ENCODE measurements at places on chromosomes 2 and 18.

DNA sequence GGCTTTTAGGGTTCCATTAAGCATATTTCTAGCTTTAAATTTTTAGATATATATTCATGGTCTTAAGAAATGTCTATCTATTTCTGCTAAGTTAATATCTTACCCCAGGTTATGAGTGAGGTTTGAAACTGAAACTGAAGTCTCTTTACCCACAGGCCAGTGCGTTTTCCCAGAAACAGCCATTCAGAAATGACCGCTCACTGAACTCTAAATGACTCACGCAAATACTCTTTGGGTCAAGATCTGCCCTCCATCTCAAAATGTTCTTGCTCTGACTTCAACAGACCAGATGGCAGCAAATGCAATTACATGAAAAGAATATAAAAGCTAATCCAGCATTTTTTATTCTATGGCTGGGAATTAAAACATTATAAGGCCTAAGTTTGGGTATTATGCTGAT lies 315.2 kb downstream of the TDRD15 start:
- no peak for DNase-seq

- no peak for DNase-seq
Observed at GRCh38 chr2:215728504-215729065, 284.8 kb downstream of the MREG start.

- DNase-seq = peak; percentile 39
Observed at GRCh38 chr2:200306196-200306930, at the start of gene SPATS2L. SPATS2L (plus strand) TSS chr2:200306693; CDS start chr2:200389245, 82,552 bp downstream.

GRCh38 chr2:144190908-144191605 lies 328.9 kb downstream of the ZEB2 start:
- no peak for DNase-seq

GRCh38 chr2:231321021-231321420 lies 74.5 kb upstream of the B3GNT7 start:
- DNase-seq = no peak

- no peak for DNase-seq
Observed at GRCh38 chr2:200188876-200189275, 117.6 kb upstream of the SPATS2L start.

DNA sequence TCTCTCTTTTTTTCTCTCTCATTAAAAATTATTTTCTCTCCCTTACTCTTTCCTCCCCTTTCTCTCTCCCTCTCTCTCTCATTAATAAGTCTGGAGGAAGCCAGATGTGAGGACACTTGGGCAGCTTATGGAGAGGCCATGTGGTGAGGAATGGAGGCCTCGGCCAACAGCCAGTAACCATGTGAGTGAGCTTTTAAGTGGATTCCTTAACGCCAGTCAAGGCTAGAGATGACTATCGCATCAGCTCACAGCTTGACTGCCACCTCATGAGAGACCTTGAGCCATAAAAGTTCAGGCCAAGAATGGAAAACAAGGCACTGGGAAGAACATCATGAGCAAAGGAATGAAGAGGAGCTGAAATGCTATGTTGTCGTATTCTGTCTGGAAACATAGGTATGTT lies 39.1 kb downstream of the ETAA1 start:
- DNase-seq = no peak

DNA sequence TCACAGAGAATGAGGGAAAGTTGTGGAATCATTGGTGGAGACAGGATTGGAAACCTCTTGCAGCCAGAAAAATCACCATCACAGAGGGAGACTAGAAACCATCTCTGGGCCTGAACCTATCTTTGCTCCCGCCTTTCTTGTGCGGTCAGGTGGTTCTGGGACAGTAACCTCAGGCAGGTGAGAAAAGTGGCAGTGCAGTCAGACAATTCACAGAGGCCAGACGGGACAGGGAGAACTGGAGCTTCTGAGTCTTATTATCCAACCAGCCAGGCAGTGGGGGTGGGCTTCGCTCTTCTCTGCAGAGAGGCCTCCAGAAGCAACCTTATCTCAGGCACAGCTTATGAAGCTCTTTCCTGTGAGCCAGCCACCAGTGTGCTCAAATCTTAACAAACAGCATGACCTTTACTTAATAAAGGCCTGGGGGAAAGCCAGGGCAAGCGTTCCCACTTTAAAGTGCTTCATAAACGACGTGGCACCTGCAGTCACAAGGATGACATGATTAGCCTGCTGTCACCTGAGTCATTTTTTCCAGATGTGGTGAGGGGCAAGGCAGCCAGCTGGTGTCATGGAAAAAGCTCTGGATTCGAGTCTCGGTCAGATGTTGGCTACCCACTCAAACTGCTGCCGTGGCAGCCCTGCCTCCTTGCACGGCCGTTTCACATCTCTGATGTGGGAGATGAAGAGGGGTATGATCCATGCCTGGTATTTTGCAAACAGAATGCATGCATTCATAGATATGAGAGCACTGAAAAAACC lies 109.7 kb downstream of the B3GNT2 start:
- no peak for DNase-seq

- DNase-seq = no peak
Observed at GRCh38 chr2:144631636-144632035, 111.7 kb upstream of the ZEB2 start.

DNA sequence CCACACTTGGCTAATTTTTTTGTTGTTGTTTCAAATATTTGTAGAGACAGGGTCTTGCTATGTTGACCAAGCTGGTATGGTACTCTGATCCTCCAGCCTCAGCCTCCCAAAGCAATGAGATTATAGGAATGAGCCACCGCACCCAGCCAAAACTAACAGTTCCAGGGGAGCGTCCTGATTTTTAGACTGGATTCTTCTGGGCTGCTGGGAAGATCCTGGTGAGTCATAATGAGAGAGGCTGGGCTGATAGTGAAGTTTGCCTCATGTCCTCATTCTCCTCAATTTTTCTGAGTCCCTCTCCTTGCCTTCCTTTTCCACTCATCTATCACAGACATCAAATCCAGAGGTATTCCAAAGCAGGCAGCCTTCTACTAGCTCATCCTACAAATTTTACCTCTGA lies 81.3 kb downstream of the VSNL1 start:
- no peak for DNase-seq

DNA sequence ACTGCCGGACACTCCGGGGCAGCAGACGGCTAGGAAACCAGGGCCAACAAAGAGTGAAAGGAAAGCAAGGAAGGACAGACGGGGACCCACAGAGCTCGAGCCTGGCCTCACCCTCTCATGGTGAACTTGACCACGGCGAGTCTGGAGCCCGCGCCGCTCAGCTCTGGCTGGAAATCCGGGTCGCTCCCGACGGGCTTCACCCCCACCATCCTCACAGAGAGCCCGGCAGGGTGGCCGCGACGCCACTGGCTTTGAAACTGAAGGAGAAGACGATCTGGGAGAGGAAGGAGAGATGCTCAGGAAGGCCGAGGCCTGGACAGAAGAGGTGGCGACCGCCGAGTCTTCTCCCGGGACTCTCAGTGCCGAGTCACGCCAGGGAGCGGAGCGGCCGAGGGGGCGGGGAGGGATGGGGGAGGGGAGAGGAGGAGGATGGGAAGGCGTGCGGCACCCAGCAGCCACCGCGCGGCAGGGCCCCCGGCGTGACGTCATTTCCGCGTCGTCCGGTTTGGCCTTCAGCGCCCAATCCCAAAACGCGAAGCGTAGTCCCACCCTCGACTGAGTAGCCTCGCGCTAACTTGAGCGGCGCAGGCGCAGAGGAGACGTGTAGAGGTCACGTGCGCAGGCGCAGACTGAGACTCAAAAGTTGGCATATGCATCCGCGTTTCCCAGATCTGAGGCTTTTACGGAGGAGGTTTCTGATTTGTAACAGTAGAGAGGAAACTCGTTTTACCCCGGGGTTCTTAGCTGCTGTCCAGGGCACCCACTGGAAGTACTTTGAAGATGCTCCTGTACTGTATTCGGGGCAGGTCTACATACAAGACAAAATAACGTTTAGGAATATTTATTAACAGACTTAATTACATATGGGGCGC lies at the start of gene TXNL1:
TSS of gene TXNL1 (minus strand) at position 361 of the 872 bp plus-strand sequence. CDS start at position 209, 152 bp downstream.
- DNase-seq = peak; percentile 96

- DNase-seq = no peak
Observed at GRCh38 chr2:82790206-82791021, 1668.7 kb downstream of the SUCLG1 start.

GRCh38 chr18:11672846-11673454 lies 16.1 kb upstream of the GNAL start:
- no peak for DNase-seq

- no peak for DNase-seq
Observed at GRCh38 chr2:99910902-99911301, 231.5 kb downstream of the AFF3 start.

DNA sequence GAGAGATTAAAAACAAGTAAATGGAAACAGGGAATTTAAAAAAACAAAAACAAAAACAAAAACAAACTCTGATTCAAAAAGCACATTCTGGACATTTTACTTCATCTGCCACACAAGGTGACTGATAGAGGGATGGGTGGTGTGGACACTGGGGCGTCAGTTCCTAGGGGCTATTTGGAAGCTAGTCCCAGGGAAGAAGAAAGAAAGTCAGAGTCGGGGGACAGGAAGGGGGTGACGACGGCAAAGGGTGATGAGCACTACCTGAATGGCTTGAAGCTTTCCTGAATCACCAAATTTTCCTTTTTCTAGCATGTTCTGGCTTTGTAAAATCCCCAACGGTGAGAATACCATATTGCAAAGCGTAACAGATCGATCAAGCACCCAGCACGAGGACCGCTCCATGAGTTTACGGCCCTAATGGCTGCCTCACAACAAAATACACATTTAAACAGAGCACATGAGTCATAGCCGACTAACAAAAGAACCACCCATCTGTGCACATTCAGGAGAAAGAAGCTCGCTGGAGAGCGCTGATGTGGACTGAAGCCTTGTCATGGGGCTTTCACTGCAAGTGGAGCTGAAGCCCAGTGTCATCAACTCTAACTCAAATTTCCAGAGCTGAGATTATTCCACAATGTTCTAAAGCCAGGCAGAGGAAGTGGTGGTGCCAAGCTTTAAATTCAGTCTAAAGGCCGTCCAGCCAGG lies 178.9 kb downstream of the LNPK start:
- DNase-seq = no peak

- peak; percentile 81 for DNase-seq
Observed at GRCh38 chr18:6633310-6633709, 96.2 kb upstream of the ARHGAP28 start.

- DNase-seq = peak; percentile 32
Observed at GRCh38 chr2:27191070-27191829, 20.6 kb upstream of the ATRAID start.

DNA sequence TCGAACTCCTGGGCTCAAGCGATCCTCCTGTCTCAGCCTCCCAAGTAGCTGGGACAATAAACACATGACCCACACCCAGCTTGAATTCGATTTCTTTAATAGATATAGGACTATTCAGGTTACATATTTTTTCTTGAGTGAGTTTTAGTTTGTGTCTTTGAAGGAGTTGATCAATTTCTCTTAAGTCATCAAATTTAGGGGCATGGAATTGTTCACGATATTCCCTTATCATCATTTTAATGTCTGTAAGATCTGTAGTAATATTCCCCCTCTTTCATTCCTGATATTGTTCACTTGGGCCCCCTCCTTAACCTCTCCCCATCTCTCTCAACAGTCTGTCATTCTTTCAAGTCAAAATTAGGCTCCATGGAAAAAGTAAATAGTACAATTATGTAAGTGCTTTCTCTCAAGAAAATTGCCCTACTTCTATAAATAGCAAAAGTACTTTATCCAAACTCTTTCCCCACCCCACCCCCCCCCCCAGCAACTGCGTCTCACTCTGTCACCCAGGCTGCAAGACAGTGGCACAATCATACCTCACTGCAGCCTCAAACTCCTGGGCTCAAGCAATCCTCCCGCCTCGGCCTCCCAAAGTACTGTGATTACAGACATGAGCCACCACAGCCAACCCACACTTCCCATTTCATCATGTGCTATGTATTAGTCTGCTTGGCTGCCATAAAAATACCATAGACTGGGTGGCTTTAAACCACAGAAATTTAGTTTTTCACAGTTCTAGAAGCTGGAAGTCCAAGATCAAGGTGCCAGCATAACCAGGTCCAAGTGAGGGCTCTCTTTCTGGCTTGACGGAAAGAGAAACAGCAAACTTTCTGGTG lies 20.1 kb downstream of the WDR33 start:
- DNase-seq = no peak

- DNase-seq = peak; percentile 32
Observed at GRCh38 chr2:12931186-12931844, 214.6 kb downstream of the TRIB2 start.

DNA sequence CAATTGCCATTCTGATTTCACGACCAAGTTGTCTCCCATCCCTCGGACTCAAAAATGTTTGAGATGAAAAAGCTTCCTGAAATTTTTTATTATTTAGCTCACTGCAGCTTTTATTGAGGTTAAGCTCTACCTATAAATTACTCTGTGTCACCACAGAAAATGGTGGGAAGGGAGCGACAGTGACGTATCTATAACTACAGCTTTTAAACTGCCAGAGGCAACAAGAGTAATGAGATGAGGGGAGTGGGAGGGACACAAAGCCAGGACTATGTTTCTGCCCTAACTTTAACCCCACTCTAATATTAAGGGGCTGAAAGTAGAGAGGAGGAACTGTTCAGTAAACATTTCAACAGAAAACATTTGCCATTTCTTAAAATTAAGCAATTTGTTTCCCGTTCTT lies 37.4 kb downstream of the SMAD2 start:
- no peak for DNase-seq

GRCh38 chr2:3430172-3430571 lies 50.7 kb downstream of the TRAPPC12 start:
- no peak for DNase-seq

- DNase-seq = no peak
Observed at GRCh38 chr18:43312891-43313290, 35.6 kb upstream of the SYT4 start.

GRCh38 chr2:59314031-59314766 lies 1073.1 kb upstream of the FANCL start:
- no peak for DNase-seq

DNA sequence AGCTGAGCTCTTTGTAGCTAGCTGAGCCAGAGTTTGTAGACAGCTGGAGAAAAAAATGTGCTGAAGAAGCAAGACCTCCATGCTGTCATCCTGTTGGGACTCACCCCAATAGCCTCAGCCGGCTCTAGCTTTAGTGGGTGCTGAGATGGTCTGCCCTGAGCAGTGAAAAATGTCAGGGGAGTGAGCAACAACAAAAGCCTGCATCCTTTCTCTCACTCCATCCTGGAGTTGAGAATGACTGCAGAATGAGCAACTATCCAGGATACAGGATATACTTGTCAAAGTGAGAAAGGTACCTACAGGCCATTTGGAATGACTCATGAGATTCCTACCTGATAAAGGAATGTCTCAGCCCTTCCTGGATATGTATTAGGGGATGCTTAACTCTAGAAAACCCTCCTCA lies 146.1 kb upstream of the DLX2 start:
- no peak for DNase-seq

- no peak for DNase-seq
Observed at GRCh38 chr2:189312643-189313042, 128.6 kb upstream of the WDR75 start.

DNA sequence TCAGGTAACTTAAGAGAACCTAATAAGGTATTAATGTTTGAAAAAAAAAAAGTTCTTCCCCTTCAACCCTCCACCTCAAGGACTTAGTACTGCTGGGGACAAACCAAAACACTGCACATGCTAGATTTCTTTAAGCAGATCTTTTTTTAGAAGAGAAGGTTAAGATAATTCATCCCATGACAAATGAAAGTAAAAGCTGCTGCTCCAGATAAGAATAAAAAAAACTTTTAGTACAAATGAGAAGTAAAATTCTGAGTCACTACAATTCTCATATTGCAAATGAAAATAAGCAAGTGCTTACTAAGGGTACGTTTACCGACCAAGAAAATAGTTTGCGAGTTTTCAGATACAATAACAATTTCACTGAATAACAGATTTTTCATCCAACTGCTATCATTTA lies 8.9 kb downstream of the STAM2 start:
- DNase-seq = no peak

GRCh38 chr2:95091885-95092555 lies 29.6 kb downstream of the MRPS5 start:
- DNase-seq = no peak

All from NCI-H748 treated with DMSO at 0.1 percent for 48 hours (cell line).